Right lobe of liver (tissue), 6 donors: ENCODE measurements at places on chromosomes 4 and X. TPM values are rescaled to one million over a fixed set of nuclear protein-coding genes. Genes with fewer than 3 reads are reported as not detected.

GRCh38 chrX:43861750-43862149 is 20.5 kb downstream of the MAOB start:
- DNase-seq, result no peak
- no peaks in the 10 kb centered on the region for H3K27me3 ChIP-seq
- H3K27ac ChIP-seq, result peak overlapping the region; percentile 22
- H3K4me1 ChIP-seq, result peaks cover 11% of the 10 kb centered on the region
- no peak overlapping the region for H3K4me3 ChIP-seq

Gene NDUFA1
- total RNA-seq, result 64.3 TPM

- H3K4me3 ChIP-seq, result no peak overlapping the region
- H3K27me3 ChIP-seq, result no peaks in the 10 kb centered on the region
- H3K4me1 ChIP-seq, result no peaks in the 10 kb centered on the region
- H3K36me3 ChIP-seq, result no peaks in the 10 kb centered on the region
- no peak overlapping the region for H3K27ac ChIP-seq
Measured at GRCh38 chr4:173379929-173380328, 9.2 kb downstream of the SAP30 start.

Gene CHST7
- total RNA-seq, result 7.1 TPM
